ENCODE measurements at places on chromosomes 3 and 15.
A peak's percentile ranks its signal among the peaks of the same experiment; 100 is the strongest.

- no peak for DNase-seq
These were observed 5.6 kb upstream of the MECOM start for GRCh38 chr3:169668957-169669741.

DNA sequence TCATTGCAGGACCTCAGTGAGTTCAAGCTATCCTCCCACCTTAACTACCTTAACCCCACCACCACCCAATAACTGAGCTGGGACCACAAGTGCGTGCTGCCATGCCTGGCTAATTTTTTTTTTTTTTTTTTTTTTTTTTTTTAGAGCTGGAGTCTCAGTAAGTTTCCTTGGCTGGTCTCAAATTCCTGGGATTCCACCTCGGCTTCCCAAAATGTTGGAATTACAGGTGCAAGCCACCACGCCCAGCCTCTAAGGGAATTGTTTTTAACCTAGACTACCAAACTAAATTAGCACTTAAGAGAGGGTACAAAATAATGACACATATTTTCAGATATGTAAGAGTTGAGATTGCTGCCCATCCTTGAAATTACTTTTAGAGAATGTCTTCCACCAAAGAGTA, 4.3 kb upstream of the TNIK start:
- no peak for DNase-seq

GRCh38 chr3:11692532-11692813, 48.8 kb upstream of the VGLL4 start:
- no peak for DNase-seq

GRCh38 chr3:23041918-23042696, 161.0 kb upstream of the UBE2E2 start:
- DNase-seq = no peak

DNA sequence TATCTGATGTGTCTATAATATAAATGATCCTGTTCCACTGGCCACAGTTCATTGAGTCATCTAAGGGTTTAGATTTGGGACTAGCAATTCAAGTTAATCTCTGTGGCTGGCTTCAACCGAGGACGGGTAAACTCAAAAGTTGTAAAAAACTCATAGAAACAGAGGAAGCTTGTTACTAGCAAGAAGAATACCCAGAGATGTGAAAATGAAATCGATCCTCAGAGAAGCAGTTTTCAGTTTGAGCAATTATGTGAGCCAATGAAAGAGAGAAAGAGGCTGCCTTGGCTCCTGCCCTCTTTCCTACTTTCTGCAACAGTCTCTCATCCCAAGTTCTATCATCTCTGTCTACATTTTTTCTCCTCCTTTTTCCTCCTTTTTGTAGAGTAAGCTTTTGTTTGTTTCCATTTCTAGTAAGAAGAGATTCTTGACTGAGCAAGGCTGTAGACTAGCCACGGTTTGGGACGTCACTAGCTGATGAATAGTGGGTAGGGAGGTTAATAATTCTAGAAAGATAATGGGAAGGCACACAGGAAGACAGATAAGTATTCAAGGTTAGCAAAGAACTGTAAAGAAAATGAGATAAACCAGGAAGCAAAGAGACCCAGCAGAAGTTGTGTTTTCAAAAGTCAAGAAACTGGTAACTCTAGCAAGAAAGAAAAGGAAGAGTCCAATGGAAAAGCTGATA, 298.9 kb upstream of the NR2F2 start:
- no peak for DNase-seq

- no peak for DNase-seq
These were observed 66.7 kb downstream of the TRAK1 start for GRCh38 chr3:42157540-42158538.

DNA sequence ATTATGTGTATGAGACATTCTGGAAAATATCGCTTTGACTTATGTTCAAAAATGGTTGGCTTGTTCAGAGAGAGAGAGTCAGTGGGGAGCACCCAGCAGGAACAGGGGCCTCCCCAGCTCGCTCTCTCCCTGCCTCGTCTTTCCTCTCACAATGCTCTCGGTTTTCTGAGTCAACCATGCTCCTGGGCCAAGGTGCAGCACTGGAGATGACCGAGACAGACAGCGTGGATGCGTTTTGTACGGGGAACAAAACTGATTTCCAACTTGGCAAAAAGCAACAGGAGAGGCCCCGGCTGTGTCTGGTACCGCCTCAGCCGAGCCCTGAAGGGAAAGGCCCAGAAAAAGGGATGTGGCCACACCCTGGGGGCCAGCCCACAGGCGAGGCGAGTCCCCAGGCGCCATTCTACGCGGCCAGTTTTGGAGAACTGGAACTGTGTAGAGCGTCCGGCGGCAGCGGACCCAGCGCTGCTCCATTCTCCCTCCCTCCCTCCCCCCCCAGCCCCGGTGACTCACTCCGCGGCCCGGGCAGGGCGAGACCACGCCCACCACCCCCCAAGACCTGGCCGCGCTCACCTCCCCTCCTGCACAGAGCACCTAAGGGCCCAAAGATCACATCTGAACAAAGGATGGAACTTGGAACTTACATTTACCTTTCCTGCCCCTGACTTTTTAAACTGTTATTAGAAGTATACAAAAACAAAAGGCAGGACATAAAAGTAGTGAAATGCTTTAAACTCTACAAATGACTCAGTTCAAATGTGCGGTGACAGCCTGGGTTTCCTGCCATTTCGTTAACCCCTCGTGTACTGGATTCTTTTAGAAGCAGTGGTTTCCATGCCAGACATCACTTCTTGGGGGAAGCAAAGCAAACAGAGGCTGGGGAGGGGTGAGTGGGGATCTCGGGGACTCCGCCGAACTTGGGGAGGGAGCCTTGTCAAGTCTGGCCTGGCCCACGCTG, 12.7 kb downstream of the ATP10A start:
- DNase-seq = peak; percentile 69

GRCh38 chr15:74041311-74041756, 41.0 kb downstream of the GOLGA6A start:
- no peak for DNase-seq

DNA sequence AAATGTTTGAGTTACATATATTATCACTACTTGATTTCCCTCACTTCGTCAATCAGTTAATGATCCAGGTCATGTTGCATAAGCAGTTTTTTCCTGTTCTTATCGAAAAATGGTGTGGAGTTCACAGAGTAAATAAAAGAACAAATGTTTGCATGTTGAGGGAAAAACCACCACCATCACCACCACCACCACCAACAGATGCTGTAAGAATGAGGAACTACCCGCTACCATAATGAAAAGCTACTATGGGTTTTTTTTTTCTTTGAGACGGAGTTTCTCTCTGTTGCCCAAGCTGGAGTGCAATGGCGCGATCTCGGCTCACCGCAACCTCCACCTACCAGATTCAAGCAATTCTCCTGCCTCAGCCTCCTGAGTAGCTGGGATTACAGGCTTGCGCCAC, 27.6 kb downstream of the RUBCN start:
- DNase-seq = no peak

All from stromal cell of bone marrow (primary cell).